Left renal cortex interstitium (tissue), 4 donors: ENCODE measurements at places on chromosomes 2 and 18. TPM values are rescaled to one million over a fixed set of nuclear protein-coding genes. Genes with fewer than 3 reads are reported as not detected.

GRCh38 chr2:62489162-62489561, 16.8 kb downstream of the TMEM17 start:
- no peak for DNase-seq

The CRYGD gene
- not detected for polyA plus RNA-seq

- no peak for DNase-seq
These were observed 41.1 kb upstream of the VIT start for GRCh38 chr2:36655453-36655852.

DNA sequence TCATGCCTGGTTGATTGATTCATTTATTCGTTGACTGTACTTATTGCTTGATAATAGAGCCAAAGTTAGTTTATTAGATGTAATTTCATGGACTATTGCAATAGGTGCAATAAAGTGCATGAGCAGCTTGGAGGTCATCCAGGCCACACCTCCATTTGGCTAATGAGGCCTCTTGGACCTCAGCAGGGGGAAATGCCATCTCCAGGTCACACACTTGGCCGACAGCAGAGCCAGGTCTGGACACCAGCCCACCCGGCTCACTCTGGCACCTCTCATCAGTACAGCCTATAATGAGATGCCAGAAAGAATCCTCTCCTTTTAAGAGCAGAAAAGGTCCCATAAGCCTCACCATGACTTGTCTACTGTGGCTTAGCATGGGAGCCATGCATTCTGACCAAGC, 71.2 kb upstream of the AFF3 start:
- no peak for DNase-seq

The CIB4 gene
- 0.33 TPM for polyA plus RNA-seq
